ENCODE measurements at places on chromosomes 6 and 20.

- DNase-seq: no peak
Observed at GRCh38 chr6:9467741-9468140, 947.1 kb downstream of the TFAP2A start.

DNA sequence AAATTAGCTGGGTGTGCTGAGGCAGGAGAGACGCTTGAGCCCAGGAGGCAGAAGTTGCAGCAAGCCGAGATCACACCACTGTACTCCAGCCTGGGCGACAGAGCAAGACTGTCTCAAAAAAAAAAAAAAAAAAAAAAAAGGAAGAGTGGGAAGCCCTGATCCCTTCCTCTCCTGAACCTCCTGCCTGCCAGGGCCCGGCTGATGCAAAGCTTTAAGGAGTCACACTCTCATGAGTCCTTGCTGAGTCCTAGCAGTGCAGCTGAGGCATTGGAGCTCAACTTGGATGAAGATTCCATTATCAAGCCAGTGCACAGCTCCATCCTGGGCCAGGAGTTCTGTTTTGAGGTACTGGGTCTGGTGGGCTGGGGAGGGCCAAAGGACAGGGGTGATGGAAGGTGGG, 15.1 kb downstream of the SYNGAP1 start:
- no peak for DNase-seq

- peak; percentile 36 for DNase-seq
Observed at GRCh38 chr6:28251661-28252008, 434 bp downstream of the ZKSCAN4 start.

DNA sequence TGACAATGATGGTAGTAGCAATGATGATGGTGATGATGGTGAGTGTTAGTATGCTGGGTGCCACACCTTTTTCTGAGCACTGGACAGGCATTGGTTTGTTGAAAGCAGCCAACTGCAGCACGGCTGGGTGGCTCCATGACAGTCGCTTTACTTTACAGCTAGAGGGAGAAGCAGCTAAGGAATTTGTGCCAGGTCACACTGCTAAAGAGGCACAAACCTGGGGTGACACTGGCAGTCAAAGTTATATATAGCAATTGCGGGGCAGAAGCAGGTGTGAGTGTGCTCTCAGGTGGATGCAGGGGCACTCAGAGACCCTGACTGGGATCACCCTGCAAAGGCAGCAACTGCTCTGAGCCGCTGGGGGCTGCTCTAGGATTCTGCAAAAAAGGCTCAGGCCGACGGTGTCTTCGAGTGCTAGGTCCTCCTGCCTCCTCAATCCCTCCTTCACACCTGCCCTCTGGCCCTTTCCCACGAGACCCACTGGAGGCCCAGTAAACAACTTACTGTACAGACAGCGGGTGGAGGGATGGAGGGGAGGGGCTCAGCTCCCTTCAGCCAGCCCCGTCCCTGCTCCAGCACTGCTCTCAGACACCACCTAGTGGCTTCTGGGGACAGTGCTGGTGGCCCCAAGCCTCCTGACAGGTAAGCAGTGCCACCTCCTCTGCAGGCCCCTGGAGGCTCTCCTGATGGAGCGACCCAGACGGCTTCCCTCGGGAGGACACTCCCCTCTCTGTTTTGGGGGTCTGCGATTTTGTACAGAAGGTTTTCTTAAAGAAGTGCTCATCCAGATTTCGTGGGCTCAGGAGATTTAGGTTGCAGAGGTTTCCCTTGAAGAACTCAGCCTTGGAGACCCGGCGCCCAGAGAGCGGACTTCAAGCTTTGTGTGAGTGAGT, 4.4 kb upstream of the RPS21 start:
- DNase-seq: peak; percentile 73

DNA sequence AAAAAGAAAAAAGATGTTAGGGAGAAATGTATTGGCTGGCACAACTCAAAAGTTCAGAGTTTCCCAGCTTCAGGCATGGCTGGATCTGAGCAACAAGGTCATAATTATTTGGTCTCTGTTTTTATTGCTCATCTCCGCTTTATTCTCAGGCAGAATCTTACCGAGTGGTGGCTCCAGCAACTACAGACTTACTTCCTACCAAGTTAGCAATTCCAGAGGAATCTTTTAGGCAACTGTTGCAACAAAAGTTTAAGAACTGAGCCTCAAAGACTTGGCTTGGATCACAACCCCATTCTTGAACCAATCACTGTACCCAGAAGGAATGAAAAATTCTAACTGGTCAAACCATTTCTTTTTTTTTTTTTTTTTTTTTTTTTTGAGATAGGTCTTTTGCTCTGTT, 35.5 kb upstream of the NCOA3 start:
- DNase-seq: no peak

DNA sequence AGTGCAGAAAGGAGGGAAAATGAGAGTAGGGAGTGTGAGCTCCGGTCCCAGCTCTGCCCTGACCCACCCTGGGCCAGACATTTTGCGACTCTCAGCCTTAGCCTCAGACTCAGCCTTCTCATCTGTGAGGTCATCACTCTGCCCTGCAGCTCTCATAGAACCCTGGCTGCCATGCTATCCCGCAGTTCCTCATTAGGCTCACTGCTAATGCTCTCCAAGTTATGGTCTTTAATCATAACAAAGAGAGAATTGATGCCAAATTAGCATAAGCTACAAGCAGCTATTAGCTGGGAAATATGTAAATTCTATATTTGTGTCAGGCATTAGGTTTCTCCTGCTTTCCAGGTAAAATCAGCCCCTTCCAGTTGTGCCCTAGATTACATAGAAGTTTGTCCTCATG, 46.5 kb upstream of the MLN start:
- no peak for DNase-seq

GRCh38 chr20:42779216-42779615, 410.5 kb downstream of the PTPRT start:
- DNase-seq: no peak

DNA sequence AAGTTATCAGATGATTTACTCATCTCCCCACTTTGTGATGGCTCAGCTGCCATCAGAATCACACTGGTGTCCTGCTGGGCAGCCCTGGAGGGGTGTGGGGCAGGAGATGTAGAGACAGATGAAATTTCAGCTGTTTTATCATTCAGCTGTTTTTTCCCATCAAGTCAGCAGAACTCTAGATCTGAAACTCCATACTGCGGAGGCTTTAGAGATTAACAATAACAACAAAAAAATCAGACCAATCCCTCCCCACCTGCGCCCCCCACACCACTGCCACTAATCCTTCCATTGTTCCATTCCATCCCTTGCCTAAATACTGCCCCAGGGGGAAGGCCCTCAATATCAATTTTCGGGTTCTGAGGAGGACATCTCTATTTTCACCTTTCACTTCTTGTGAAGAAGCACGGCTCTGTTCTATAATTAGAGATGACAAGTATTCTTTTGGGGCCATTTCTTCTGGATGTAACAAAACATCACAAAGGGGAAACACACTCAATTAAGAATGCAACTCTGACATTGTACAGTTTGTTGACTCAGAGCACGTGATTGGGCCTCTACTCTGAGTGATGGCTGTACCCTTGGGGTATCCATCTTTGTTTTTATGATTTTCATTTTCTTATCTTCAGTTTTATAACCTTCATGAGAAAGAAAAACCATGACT, 396.3 kb downstream of the ZFAND3 start:
- DNase-seq: no peak

DNA sequence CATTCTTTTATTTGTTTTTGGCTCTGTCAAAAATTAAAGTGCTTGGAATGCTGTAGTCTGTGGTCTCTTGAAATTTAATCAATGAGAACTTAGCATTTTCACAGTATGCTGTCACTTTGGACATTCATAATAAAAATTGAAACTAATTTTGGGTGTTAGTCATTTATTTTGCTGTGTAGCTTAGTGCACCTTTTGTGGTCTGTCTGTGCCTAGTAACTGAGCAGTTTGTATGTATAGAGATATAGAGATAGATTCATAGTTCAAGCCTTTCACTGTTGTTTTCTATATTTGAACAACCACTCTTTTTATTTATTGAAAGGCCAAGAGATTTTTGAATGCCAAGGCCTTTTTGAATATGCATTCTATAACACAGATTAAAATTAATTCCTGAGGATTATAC, 86.4 kb upstream of the TIAM2 start:
- DNase-seq: no peak

DNA sequence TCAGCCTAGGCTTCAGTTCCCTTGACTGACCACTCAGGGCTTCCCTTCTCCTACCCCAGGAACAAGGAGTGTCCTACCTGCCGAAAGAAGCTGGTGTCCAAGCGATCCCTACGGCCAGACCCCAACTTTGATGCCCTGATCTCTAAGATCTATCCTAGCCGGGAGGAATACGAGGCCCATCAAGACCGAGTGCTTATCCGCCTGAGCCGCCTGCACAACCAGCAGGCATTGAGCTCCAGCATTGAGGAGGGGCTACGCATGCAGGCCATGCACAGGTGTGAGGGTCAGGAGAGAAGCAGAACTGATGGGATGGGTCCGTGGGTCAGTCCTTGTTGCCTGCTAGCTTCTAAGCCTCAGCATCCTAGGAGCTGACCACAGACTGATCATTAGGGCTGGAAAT, 1.6 kb downstream of the RING1 start:
- DNase-seq: no peak

DNA sequence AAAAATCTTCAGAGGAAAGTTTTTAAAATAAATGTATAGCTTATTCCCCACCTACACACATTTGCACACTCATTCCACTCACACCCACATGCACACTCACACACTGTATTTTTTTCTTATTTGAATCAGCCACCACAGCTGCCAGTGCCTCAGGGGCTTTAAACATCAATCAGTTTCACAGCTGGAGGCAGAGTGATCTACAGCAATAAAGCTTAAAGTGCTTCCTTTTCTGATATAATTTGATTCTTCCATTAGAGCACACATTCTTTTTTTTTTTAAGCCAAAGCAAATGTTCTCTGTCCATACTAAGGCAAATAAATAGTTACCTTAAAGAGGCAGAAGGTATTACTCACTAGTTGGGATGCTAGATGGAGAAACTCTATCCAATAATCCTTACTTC, 498.8 kb upstream of the POU3F2 start:
- no peak for DNase-seq

DNA sequence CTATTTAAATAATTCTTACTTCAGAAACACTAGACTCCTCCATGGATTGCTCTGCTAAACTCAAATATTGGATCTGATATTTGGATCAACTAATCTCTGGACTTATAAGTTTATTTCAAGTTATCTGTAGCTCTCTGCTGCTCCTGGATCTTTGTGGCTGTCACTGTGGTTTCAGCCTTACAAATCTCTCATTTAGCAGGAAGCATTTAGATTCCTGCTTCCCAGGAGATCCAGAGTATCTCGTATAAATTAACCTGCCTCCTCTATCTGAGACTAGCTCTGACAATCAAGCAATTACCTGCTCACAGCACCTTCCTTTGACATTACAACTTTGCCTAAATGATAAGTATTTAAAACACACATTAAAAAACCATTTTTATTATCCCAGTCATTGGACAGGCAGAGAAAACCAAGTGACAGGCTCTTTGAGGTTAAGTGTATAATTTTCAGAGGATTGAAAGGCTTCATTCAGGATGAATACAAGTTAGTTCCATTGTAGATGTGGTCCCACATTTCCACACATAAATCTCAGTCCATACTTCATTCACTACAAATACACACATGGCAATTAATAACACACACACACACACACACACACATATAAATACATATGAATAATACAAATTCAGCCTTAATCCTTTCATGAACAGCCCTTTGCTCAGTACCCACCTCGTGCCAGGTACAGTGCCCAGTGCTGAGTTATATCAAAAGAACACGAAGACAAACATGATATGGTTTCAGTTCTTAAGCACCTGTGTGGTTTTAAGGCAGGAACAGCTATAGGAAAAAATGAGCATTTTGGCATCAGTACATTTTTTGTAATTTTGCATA, 55.5 kb upstream of the PLCB1 start:
- no peak for DNase-seq

DNA sequence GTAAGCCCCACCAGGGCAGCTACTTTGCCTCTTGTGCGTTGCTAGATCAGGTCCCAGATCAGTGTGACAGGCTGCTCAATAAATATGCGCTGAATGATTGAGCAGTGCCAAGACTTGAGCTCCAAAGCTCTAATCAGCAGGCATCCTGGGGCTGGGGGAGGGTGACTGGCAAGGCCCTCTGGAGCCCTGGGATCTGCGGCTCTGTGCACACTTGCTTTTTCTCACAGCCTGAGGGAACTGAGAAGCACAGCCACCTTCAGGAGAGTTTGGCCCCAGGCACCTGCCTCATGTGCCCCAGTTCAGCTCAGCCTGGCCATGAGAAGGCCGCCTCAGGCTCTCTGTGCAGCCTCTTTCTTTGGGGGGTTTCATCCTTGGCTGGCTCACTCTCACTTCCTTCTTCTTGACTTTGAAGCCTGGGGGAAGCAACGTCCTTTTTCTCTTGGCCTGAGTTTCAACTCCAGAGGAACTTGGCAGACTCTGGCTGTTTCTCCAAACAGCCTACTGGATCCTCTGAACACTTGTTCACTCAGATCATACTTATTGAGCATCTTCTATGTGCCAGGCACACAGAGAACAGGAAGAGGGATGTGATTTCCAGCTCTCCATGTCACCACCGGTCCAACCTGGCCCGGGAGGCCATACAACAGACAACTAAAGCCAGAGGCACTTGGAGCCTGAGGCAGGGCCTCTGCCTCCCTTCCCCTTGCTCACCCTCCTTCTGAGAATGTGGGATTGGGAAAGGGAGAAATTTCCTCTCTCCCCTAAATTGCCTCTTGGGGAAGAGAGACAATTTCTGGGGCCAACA, 114.0 kb downstream of the VEGFA start:
- no peak for DNase-seq

DNA sequence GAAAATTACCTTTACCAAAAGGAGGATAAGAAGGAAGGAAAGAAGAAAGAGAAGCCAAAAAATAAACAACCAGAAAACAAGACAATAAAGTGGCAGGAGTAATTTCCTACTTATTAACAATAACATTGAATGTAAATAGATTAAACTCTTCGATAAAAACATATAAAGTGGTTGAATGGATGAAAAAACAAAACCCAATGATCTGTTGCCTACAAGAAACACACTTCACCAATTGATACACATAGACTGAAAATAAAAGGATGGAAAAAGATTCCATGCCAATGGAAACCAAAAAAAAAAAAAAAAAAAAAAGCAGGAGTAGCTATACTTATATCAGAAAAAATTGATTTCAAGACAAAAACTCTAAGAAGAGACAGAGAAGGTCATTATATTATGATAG, 518.9 kb downstream of the BCKDHB start:
- DNase-seq: no peak

- DNase-seq: no peak
Observed at GRCh38 chr6:42140032-42140431, 2.4 kb downstream of the C6orf132 start.

GRCh38 chr20:13355411-13355810, 134.3 kb downstream of the ISM1 start:
- DNase-seq: no peak

Measured in effector memory CD8-positive, alpha-beta T cell (primary cell).